Activated CD8-positive, alpha-beta memory T cell treated with anti-CD3 and anti-CD28 coated beads for 1 hour (primary cell): ENCODE measurements at places on chromosomes 6 and 20.

DNA sequence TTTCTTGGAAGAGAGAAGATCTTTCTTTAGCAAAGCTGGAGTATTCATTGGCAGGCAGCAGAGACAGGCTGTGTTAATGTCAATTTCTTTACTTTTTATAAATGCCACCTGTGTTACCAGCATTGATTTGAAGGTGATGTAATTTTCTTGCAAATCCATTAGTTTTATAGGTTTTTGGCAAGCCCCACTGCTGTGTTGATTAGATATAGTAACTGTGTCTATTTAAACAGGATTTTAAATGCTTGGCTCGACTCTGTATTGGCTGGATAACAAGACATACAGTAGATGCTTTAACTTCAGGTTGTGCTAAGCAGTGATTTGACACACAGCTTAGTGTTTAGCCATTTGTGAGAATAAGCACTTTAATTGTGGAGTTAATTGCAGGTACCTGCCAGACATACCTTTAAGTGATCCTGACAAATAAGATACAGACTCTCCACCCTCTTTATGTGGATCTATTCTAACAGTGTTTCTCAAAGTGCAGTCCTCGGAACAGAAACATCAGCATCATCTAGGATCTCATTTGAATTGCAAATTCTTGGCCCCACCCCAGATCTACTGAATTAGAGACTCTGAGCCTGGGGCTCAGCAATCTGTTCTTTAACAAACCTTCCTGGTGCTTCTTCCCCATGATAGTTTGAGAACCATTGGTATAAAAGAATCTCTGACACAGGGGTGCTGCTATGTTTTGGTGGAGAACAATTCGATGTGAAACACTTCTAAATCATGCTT, 397.5 kb downstream of the HDGFL1 start:
- no peak for DNase-seq

- DNase-seq: no peak
Measured at GRCh38 chr6:71579902-71580301, 291.3 kb downstream of the OGFRL1 start.

GRCh38 chr20:10653599-10654249, 20.1 kb downstream of the JAG1 start:
- DNase-seq: no peak

GRCh38 chr6:87074101-87074621, 20.7 kb downstream of the CGA start:
- no peak for DNase-seq

DNA sequence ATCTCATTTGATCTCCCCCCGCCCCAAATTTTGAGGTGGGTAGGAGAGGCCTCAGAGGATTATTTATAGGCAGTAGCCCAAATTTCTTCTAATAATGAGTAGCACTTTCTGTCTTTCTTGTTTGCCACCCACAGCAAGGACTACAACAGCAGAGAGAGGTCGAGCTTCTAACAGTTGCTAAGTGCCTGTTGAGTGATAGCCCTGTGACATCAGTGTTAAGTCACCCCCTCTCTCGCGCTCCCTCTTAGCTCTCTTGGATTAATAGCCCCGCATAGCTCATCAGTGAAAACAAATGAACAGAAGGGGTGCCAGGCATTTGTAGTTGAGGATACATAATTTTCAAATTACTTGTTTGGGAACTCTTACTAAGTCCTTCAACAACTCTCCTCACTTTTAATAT, 3.5 kb downstream of the ANKRD60 start:
- DNase-seq: no peak

- DNase-seq: no peak
Measured at GRCh38 chr20:37504404-37505096, 16.5 kb upstream of the NNAT start.

GRCh38 chr6:38599966-38600550, 39.7 kb downstream of the BTBD9 start:
- DNase-seq: no peak

- no peak for DNase-seq
Measured at GRCh38 chr6:137542713-137543112, 48.5 kb upstream of the OLIG3 start.

DNA sequence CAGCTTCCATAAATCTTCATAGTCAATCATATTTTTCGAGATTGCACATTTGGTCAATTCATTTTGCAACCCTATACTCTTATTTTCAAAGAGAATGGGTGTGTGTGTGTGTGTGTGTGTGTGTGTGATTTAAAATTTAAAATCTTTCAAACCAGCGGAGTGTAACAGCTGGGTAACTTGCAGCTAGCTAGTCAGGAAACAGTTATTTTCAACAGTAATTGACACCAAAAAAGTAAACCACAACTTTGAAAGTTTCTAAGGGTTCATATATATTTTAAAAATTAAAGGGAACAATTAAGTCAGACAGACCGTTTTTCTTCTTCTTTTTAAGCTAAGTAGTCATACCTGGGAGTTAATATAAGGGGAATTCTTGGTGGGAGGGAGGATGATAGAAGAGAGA, 57.0 kb downstream of the PRR18 start:
- no peak for DNase-seq

GRCh38 chr20:47600967-47601547, 99.4 kb downstream of the NCOA3 start:
- no peak for DNase-seq

DNA sequence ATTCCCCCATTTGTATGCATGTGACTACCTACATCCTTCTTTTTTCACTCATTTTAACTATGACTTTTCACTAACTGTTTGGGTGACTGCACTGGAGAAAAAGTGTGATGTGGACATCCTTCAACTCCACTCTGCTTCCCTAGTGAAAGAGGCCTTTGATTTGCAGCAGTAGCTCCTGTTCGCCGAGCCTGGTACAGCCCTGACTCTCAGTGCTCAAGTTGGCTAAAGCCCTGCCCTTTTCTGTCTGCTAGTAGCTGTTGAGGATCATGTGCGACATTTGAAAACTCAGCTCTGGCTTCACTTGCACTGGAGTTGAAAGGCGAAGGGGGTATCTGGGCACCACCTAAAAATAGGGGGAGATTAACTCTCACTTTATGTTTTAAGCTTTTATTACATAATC, 42.1 kb downstream of the DAAM2 start:
- no peak for DNase-seq

GRCh38 chr6:34093854-34094430, 51.9 kb downstream of the GRM4 start:
- no peak for DNase-seq

- DNase-seq: no peak
Measured at GRCh38 chr6:131212024-131212423, 76.8 kb downstream of the AKAP7 start.

GRCh38 chr6:156849806-156850205, 72.6 kb downstream of the ARID1B start:
- DNase-seq: no peak

DNA sequence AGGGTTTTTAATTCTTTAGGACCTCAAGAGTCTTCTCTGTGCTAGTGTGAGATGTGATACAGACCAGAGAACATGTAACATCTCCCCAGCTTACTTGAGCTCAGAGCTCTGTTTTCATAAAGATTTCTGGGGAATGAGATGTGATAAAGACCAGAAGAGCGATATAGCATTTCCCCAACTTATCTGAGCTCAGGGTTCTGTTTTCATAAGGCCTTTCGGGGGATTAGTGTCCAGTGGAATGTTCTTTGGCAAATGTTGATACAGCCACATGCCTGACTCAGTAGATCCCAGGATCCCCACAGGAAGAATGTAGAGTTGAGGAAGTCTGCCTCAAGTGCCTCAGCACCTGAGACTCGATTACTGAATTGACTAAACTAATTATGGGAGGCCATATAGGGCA, 18.7 kb upstream of the TOP1 start:
- no peak for DNase-seq

GRCh38 chr6:165662041-165662748, 846 bp downstream of the PDE10A start:
- DNase-seq: no peak

DNA sequence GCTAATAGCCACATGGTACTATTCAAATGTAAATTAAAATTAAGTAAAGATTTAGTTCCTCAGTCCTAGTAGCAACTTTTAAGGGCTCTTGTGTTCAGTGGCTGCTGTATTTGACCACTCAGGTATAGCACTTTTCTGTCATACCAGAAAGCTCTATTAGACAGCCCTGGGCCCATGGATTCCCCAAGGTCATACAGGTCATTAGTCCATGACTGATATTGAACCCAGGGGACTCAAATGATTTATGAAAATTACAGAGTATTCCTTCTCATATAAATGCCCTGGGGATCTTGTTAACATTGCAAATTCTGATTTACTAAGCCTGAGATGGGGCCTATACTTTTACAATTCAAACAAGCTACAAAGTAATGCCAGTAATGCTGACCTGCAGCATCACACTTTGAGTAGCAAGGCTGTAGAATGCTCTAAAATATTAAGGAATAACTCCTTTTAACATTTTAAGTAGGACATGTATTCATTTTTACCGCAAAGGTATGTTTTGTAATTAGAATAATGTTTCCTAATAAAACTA, 29.6 kb downstream of the RNF217 start:
- no peak for DNase-seq

GRCh38 chr6:36815962-36816735, 23.1 kb downstream of the CPNE5 start:
- no peak for DNase-seq

- DNase-seq: no peak
Measured at GRCh38 chr6:128172752-128173682, 272.2 kb upstream of the THEMIS start.

- DNase-seq: no peak
Measured at GRCh38 chr20:57426831-57427230, 35.6 kb downstream of the RBM38 start.

DNA sequence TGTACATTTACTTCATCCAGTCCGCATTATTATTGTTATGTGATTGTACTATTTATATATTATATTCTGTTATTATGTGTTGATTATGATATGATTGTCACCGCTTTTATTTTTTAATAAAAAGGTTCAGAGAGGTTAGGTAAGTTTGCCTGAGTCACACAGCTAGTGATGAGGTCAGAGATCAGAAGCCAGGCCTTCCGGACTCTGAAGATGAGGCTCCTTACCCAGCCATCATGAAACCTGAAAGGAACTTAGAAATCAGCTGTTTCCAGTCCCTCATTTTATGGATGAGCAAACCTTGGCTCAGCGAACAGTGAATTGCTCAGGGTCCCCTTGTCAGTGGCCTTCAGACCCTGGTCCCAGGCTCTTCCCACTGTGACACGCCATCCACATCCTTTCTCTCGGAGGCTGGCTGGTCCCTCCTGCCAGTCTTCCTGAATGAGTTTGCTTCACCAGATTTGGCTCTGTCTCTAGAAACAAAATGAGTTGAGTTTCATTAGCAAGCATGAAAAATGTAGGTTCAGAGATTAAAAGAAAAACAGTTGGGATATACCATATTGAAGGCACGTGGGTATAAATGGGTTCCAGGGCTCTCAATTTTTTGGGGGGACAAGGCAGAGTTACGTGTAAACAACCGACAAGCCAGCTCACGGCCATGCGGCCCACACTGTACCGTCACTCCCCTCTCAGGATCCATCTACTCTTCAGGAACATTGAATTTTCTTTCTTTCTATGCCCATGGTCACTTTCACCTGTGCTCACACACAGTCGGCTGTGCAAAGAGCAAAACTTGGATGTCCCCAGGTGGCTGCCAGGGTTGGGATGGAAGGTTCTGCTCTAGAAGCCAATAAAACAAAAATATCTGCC, 132.9 kb downstream of the ZDHHC14 start:
- DNase-seq: no peak

- no peak for DNase-seq
Measured at GRCh38 chr6:17730078-17730704, 23.5 kb upstream of the NUP153 start.

- DNase-seq: no peak
Measured at GRCh38 chr6:37547564-37548061, 47.9 kb upstream of the CCDC167 start.

DNA sequence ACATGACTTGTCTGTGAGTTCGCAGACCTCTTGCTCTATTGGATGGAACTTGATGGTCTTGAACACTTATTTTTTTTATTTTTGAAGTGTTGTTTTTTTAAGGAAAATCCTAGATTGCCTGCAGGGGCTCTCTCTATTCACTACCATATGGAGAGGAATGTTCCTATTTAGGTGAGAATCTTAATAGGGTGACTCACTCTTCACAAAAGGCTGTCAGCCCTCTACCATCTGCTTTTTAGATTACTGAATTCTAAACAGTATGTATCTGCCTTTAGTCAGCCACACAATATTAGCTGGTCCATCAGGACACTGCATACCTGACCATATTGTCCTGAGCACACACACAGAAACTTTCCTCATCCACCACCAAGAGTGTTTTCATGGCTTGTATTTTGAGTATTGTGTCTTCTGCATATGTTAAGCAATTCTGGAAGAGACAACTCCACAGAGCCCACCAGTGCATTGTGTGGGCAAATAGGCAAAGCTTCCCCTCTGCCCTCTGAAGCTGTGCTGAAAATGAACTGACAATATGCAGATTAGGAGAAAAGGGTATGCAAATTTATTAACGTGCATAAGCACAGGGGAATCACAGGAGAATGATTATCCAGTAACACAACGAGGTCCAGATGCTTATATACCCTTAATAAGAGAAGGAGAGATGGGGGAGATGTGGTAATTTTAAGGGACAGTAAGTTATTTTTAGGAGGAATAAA, 6.6 kb upstream of the BTBD9 start:
- DNase-seq: no peak

DNA sequence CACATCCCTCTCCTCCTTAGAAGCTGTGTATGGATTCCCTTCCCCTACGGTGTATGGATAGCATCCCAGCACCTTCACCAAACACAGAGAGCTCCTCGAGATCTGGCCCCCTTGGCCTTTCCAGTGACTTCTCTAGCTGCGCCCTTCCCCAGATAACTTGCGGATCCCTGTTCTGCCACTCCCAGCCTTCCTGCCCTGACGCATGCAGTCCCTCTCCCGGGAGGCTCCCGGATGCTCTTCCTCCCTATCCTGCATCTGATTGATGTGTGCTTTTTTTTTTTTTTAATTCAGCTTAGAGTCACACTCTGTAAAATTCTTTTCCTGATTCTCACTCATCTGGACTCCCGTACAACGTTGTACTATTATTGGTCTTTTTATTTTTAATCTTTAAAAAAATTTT, 44.8 kb downstream of the GCNT2 start:
- DNase-seq: no peak

GRCh38 chr20:38152621-38153221, 12.3 kb downstream of the TGM2 start:
- DNase-seq: no peak

DNA sequence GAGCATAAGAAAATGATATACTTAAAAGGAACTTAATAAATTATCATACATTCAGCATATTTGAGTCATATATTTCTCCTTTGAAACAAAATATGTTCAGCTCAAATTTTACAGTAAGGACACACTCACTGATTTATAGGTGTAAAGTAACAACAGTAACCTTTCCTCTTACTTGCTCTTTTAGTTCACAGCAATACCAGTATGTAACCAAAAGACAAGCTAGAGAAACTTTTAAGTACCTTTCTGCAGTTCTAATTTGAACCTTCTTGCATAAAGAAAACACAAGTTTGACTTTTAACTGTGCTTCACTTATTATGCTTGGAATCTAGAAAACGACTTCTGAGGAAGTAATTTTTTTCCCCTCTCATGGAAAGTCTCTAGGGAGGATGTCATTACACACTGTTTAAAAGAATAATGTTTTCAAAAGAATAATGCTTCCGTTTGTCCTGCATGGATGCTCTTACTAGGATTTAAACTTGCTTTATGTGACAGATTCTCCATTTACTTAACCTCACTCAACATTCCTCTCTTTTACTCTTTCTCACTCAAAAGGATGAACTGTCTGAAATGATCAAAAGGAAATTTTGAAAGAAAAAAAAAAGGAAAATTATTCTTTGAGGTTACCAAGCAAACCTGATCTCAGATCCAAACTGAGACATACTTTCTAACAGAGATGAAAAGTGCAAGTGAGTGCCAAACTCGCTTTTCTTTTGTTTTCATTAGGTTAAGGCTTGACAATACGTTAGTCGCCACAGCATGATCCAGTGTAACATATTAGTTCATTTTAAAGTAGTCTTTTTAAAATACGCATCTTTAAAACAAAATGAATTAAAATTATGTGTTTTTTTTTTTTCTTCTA, 22.4 kb upstream of the CALHM6 start:
- no peak for DNase-seq
